ENCODE measurements at places on chromosomes 6 and 20. TPM values are rescaled to one million over a fixed set of nuclear protein-coding genes. Genes with fewer than 3 reads are reported as not detected.

RNF182 gene
- total RNA-seq, result not detected

SNAP25 gene
- total RNA-seq, result 1.3 TPM

PHF3 gene
- total RNA-seq, result 59.5 TPM

OTOR gene
- total RNA-seq, result not detected

RIPPLY2 gene
- total RNA-seq, result not detected

FAM162B gene
- total RNA-seq, result not detected

PPP1R16B gene
- 8.9 TPM for total RNA-seq

ARMC12 gene
- not detected for total RNA-seq

BHLHE23 gene
- total RNA-seq, result not detected

DNA sequence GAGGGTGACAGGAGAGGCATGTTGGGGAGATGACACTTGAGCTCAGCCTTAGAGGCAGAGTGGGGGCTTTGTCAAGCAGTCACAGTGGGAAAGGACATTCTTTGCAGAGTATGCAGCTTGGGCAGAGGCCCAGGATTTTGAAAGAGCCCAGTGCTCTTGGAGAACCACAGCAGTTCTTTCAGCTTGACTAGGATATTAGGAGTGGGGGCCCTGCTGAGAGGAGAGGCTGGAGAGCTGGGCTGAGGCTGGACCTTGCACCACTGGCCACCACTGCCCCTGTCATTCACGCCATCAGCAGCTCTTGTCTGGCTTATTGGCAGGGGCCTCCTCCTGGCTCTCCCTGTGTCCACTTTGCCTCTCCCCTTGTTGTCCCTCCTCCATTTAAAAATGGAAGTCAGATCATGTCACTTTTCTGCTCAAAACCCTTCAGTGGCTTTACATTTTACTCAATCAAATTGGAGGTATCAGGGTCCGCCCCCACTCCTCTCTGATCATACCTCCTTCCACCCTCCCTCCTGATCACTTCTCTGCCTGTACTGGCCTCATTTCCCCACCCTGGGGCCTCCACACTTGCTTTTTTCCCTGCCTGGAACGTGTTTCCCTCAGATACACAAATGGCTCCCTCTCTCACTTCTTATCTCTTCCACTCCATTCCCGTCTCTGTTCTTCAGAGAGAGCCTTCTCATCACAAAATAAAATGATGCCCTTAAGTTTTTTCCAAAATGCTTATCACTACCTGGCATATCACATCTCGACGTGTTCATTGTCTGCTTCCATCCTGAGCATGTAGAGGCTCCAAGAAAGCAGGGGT, 10.5 kb downstream of the MANBAL start:
- DNase-seq, result no peak

DNA sequence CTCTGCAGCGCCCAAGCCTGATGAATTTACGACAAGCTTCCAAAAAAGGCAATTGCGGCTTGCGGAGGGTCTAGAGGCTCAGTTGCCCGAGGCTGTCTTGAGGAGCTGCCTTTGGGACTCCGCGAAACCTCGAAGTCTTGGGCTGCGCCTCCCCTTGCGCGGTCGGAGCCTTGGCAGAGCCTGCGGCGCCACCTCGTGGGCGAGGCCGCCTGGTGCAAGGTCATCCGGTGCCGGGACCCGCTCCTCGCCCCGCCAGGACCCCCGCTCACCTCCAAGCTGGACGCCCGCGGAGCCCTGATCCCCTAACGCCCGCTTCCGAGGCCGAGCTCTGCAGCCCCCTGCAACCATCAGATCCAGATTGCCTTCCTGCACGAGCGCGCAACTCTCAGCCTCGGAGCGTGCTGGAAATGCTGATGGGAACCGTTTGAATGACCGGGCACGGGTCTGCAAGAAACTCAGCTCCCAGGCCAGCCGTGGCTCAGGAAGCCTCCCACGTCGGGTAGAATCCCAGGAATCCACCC, 14.9 kb upstream of the FAM210B start:
- no peak for DNase-seq

DNA sequence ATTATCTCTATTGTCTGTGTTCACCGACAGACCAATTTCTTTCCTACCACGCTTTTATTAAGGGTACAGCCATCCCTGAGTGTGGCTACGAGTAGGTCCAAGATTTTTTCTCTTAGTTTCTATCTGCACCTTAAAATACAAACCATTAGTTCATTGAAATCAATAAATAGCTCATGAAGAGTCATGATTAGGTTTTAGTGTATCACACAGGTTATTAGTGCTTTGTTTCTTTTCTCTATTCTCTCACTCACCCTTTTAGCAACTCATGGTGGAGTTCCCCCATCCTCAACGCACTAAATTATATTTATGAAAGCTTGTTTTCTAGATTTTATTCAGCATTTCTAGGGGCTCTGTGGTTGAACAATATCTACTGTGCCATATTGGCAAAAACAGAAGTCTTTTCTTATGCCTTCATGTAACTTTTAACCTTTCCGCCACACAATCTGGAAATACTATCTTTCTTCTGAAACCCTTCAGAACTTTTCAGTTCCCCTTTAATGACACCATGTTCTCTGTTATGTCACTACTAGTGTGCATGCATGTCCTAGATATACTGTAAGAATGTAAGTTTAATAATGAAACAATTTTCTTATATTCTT, 128.2 kb upstream of the LAMA2 start:
- no peak for DNase-seq

DNA sequence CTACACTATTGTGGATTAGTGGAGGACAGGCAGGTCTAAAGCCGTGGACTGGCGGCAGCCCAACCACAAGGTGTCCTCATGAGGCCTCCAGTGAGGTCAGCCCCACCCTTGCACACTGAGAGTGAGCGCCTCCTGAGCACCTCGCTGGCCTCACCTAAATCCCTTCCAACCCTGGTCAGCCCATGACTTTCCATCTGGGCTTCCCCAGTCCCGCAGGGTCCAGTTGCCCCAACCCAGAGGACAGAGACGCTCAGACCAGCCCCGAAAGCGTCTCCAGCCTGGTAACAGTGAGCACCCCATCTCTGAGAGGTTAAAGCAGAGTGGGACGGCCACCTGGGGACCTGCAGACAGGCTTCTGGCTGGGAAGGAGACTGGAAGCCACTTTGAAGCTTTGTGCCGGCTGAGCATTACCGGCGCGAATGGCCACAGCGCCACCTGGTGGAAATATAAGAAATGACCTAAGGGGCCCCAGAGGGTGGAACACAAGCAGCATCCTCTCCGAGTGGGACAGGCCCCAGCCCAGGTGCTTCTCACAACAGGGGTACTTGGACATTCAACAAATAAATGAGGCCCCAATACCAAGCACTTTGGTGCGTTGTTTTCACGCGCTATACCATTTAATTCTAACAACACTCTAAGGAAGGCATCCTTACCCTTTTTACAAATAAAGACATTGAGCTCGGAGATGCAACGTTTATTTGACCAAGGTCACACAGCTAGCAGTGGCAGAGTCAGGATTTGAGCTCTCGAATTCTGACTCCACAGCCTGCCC, 65.7 kb upstream of the TOP1 start:
- DNase-seq, result no peak

DNA sequence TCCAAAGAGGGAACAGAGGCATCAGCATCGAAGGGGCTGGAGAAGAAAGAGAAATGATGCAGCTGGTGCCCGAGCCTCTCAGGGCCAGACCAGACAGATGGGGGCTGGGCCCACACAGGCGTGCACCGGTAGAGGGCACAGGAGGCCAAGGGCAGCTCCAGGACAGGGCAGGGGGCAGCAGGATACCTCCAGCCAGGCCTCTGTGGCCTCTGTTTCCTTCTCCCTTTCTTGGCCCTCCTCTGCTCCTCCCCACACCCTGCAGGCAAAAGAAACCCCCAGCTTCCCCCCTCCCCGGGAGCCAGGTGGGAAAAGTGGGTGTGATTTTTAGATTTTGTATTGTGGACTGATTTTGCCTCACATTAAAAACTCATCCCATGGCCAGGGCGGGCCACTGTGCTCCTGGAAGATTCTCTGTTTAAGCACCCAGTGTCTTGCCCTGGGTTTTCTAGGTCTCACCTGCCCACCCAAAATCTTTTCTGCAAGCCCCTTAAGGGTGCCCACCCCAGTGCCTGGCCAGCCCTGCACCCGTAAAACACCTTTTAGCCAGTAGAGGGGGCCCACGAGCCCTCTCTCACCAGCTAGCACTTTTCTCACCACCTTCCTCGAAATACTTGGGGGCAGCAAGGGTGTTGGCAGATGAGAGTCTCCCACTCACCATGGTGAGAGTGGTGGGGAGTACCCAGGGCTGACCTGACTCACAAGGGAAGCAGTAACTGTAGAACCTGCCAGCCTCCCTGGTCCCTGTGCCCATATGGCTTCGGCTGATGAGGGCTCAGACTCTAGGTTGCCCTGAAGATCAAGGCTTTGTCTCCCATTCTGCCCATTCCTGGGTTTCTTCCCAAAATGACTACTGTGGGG, 35.7 kb upstream of the ID1 start:
- no peak for DNase-seq

DNA sequence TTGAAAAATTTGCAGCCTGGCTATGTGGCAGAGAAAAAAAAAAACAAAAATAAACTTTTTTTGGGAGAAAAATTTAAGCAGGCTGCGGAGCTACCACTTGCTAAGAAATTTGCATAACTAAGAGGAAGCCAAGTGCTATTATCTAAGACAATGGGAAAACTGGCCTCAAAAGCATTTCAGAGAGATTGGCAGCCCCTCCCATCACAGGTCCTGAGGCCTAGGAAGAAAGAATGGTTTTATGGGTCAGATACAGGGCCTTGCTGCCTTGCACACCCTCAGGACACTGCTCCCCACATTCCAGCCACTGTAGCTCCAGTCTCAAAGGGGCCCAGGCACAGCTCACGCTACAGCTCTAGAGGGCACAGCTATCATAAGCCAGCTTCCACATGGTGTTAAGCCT, 777.9 kb downstream of the TENT5A start:
- DNase-seq, result no peak

DNA sequence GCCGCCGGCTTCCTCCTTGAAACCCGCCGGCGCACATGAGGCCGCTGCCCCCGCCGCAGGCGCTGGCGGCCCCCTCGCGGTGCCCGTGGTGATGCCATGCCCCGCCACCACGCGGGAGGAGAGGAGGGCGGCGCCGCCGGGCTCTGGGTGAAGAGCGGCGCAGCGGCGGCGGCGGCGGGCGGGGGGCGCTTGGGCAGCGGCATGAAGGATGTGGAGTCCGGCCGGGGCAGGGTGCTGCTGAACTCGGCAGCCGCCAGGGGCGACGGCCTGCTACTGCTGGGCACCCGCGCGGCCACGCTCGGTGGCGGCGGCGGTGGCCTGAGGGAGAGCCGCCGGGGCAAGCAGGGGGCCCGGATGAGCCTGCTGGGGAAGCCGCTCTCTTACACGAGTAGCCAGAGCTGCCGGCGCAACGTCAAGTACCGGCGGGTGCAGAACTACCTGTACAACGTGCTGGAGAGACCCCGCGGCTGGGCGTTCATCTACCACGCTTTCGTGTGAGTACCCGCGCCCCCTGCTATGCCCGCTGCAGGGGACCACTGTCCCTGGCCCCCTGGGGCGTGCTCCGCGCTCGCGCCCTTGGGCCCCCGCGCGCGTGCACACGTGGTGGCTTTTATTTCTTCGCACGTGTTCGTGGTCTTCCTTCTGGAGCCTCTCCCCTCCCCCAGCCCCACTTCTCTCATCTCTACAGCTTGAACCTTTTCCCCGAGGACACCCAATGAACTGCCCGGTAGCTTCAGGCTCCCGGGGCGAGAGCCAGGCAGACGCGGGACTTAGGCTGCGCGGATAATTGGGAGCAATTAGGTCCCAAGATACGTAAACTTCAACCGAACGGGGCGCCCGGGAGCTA, 453 bp downstream of the KCNQ5 start:
- DNase-seq, result no peak

DNA sequence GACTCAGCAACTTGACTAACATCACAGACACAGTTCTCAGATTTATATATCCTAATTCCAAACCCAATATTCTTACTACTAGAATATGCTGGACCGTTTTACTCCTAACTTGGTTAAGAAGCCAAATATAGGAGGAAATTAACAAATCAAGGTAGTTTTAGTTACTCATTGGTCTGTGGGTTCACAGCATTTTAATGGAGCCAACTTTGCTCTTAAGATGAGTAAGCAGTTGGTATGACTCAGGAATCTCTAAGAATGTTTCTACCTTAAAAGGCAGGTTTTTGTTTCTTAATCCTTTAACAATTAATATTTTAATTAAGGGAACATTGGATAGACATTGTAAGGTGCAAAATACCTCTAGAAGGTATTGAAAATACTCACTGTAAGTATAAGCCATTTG, 31.6 kb downstream of the OPRM1 start:
- no peak for DNase-seq

- no peak for DNase-seq
These were observed 160.2 kb downstream of the BTBD3 start for GRCh38 chr20:12077875-12078274.

- DNase-seq, result no peak
These were observed 41.6 kb upstream of the LYRM2 start for GRCh38 chr6:89680150-89680549.

- DNase-seq, result no peak
These were observed 89.9 kb upstream of the MBOAT1 start for GRCh38 chr6:20302168-20302567.

- no peak for DNase-seq
These were observed at the start of gene TEAD3 for GRCh38 chr6:35496841-35497570. TSS of gene TEAD3 (minus strand) at chr6:35497079.

DNA sequence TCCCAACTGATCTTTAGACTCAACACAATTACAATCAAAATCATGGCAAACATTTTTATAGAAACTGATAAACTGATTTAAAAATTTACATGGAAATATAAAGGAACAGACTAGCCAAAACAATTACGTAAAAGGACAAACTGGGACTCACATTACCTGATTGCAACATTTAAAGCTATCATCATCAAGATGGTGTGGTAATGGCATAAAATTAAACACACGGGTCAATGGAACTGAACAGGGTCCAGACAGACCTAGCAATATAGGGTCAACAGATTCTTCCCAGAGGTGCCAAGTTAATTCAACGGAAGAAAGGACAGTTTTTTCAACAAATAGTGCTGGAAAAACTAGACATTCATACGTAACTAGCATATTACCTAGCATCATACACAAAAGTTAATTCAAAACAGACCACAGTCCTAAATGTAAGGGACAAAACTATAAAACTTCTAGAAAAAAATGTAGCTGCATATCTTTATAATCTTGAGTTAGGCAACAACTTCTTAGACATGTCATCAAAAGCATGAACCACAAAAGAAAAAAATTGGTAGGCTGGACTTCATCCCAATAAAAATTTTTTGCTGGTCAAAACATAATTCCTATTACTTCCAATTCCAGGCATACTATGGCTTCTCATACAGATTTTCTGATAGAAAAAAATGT, 147.4 kb upstream of the BEND6 start:
- no peak for DNase-seq

GRCh38 chr20:44070139-44070900, 116.7 kb downstream of the JPH2 start:
- no peak for DNase-seq

GRCh38 chr6:25387483-25387882, 108.3 kb downstream of the CARMIL1 start:
- DNase-seq, result no peak

All from thoracic aorta (tissue), 2 donors.